ENCODE measurements at places on chromosomes 3 and 15.

DNA sequence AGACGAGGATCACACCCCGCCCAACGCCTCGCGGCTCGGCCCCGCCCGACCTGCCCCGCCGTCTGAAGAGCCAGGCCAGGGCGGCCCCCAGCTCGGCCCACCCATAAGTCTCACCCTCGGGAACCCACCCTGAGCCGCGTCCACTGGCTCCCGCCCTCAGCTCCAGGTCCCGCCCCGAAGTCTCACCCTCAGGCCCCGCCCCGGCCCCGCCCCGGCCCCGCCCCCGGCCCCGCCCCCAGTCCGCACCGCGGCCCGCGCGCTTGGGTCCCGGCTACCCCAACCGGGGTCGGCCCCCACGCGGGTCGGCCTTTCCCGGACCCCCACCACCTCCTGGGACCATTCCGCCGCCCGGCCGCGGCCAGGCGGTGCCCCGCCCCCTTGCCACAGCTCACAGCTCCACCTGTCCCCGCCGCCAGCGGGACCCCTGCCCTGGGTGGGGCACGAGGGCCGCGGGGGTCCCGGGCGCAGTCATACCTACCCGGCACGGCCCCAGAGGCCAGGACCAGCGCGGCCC lies 489 bp downstream of the CSPG5 start:
- DNase-seq: no peak

DNA sequence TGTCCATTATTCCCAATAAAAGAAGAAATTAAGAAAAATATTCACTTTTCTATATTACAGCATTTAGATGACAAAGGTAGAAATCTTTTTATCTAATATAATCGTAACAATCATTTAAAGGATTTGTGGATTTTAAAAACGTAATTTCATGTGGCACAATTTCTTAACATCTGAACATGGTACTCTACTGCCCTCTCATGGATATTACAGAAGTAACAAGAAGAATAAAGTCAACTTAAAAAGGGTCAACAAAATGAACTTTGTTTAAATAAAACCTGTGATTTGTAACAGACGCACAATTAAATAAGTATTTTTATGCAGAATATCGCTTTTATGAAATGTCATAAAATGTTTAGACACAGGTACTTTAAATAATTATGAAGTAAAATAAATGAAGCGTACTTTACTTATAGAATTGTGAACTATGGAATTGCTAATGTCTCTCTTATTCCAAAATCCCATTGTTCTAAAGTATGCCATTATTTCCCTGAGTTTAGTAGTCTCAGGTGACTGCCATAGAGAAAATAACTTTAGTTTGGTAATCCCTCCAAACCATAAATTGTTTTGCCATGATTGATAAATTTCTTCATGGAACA lies 366.8 kb upstream of the ZNF385D start:
- DNase-seq: peak; percentile 2

GRCh38 chr3:189094539-189094938 lies 77.2 kb upstream of the TPRG1 start:
- no peak for DNase-seq

GRCh38 chr15:96107916-96108315 lies 222.6 kb upstream of the NR2F2 start:
- DNase-seq: no peak

- no peak for DNase-seq
These were observed 295.1 kb downstream of the THSD4 start for GRCh38 chr15:71410347-71410746.

DNA sequence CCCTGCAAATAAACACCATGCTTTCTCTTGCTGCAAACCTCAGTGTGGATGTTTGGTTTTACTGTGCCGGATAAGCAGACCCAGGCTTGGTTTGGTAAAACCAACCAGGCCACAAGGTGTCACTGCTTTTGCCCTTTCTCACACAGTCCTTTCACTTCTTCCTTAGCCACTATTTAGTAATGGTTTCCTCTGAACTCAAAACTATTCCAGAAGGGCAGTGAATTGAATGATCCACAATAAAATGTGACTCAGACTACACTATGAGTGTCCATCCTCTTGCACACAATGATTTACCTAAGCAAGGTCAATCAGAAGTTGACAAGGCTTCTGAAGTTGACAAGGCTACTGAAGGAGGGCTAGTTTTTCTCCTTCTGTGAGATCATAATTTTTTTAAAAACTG lies 552.4 kb upstream of the CCDC54 start:
- DNase-seq: no peak

GRCh38 chr15:68700455-68701123 lies 120.1 kb downstream of the ANP32A start:
- DNase-seq: peak; percentile 81

DNA sequence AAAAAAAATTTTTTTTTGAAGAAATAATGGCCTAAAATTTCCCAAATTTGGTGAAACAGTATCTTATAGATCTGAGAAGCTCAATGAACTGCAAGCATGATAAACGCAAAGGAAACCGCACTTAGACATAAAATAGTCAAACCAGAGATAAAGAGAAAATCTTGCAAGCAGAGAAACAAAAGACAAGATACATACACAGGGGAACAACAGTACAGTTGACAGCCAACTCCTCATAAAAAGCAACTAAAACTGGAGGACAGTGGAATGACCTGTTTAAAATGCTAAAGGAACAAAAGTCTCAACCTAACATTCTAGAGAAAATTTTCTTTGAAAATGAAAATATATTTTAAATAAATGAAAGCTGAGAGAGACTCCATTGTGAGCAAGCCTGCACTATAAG lies 107.5 kb downstream of the RASA2 start:
- DNase-seq: no peak

DNA sequence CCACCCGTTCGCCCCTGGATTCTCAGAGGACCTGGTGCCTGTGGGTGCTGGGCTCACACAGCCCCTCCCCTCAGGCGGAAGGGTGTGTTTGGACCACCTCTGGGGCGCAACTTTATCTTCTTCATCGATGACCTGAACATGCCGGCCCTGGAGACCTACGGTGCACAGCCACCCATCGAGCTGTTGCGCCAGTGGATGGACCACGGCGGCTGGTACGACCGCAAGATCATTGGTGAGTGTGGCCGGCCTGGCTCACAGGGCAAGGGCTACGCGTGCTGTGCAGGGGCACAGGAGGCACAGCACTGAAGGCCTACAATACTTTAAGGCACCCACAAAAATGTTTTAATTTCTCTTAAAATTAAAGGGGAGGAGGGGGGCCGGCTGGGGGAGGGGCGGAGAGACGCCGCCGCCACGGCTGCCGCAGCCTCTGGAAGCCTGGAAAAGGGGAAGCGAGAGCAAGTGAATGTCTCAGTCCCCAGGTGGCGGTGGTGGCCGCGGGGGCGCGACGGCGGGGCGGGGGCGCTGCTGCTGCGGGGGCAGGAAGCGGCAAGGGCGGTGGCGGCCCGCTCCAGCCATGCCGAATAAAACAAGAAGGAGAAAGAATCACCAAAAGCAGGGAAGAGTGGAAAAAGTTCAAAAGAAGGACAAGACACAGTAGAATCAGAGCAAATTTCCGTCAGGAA lies 56.8 kb downstream of the DNAH1 start:
- DNase-seq: no peak

DNA sequence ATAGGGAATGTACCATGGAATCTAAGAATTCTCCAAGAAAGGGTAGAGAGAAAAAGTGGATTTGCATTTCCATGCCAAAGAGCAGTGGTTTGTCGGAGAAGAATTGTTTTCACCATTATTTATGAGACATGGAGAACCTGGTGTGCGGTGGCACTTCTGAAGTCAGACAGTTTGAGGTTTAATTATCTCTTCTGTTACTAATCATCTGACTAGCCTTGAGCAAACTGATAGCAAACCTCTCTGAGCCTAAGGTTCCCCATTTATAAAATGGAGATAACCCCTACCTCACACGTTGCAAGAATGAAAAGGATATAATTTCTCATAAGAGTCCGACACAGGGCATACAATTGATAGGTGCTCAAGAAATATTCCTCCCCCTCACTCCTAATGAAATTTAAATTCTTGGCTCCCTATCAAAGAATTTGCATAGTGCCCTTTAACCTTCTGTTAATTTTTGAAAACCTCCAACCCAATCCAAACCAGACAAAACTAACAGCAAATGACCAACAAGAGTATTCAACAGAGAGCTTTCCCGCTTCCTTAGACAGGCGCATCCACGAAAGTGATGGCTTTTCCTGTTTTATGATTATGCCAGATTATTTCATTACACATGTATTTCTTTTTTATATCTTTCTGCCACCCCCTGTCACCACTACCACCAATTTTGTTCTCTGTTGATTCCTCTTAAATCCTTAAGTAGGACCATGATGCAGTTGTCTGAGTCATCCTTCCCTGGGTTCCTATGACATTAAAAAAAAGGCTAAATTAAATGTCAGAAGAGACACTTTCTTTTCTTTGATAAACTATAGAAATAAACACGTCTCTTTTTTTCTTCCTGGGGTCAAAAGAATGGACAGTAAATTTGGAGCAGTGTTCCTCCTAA lies 28.5 kb downstream of the TMEM212 start:
- no peak for DNase-seq

DNA sequence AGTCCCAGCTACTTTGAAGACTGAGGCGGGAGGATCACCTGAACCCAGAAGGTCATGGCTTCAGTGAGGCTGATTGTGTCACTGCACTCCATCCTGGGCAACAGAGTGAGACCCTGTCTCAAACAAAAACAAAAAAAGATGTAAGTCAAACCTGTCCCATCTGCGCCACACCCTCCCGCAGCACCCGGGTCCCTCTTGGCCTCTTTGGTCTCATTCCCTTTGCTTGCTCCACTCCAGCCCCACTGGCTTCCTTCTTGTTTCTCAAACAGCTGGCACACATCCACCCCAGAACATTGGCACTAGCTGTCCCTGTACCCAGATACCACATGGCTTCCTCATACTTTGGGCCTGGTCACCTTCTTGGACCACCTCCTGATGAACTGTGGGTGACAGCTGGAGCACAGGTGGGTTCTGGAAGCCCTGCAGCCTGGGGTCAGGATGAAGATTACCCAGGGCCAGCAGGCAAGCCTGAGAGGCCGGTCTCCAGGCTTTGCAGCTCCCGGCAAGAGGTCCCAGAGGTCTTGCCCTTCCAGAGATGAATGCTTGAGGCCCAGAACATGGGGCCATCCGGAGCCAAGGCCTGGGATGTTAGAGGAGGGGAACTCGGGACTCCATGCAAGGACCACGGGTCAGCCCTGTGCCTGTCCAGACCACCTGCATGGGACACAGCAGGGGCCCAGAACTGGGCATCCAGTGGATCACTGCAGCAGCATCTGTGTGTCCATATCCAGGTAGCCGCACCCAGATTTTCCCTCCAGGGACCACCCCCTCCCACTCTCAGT lies 10.9 kb upstream of the GATA2 start:
- no peak for DNase-seq

DNA sequence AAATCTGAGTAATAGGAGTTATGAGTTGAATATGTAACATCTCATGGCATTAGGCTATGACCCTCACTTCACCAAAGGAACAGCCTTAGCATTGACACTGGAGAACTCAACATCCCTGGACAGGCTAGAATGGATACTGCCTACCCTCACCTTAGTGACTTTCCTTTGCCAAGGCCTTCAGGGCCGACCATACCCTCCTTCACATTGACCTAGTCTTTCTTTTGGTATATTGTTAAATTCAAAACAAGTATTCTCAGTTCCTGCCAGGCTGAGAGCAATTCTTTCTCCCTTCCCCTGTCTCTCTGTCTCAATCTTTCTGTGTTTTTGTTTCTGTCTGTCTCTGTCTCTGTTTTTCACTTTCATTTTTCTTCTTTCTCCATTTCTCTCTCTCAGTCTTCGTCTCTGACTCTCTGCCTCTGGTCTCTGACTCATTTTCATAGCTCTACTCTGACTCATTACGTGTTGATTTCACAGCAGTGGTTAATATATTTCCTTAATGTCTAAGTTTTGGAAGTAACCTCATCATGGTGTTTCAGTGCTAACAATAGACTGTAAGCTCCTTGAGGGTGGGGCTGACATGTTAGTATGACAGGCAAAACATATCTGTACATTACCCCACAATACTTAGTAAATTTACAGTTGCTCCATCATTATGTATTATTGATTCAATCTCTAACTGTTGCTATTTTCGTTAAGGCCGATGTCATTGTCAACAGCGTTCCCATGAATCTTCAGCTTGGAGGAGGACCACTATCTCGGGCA lies 32.5 kb downstream of the PARP15 start:
- no peak for DNase-seq

GRCh38 chr3:194206320-194206719 lies 70.4 kb downstream of the HES1 start:
- no peak for DNase-seq

DNA sequence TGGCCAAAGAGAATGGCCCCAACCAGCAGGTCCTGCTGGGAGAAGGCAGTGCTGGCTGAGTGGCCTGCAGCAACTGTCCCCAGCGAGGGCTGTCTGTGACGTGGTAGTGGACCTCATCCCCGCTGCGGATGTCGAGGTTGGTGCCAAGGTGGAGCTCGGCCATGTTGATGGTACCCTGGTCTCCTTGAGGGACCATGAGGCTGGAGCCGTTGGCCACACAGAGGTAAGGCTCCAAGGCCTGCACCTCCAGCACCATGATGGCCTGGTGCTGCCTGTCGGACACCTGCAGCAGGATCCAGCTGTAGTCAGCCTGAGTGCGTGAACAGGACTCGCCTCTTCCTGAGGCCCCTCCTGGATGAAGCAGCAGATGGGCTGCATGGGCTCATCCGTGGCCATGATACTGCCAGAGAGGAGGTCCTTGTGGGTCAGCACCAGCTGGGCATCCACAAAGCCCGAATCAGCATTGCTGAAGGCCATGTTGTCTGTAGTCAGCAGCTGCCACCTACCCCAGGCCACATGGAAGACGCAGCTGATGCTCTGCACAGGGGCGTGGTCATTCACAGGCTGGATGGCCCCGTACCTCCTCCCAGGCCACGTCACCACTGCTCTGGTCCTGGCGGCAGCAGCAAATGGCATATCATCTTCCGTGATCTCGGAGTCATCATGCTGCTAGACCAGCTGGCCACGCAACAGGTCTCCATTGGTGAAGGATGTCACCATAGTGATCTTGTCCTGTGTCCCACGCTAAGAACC lies 167.5 kb downstream of the GOLGA6L4 start:
- no peak for DNase-seq

DNA sequence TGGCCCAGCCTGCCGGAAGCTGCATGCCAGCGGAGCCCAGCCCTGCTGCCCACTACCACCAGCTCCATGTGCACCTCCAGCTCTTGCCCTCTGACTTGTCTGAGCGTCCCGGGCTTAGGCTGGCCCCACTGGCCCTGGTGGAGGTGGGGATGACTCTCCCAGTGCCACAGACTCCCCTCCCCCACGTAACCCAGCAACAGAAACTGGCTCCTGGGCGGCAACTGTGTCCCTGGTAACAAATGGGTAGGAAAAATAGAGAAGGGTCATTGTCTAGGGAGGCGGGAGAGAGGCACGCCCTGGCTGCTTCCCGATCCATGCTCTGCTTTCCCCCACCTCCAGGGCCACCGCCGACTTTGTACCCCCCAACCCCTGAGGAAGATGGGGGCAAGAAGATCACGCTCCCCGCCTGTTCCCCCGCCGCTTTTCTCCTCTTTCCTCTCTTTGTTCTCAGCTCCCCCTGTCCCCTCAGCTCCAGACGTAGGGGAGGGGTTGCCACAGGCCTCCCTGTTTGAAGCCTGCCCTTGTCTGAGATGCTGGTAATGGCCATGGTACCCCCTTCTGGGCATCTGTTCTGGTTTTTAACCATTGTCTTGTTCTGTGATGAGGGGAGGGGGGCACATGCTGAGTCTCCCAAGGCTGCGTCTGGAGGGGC lies 10.8 kb upstream of the SEMA3B start:
- no peak for DNase-seq

Measured in NCI-H1092 (cell line).